ENCODE measurements at places on chromosomes 5 and 9.

DNA sequence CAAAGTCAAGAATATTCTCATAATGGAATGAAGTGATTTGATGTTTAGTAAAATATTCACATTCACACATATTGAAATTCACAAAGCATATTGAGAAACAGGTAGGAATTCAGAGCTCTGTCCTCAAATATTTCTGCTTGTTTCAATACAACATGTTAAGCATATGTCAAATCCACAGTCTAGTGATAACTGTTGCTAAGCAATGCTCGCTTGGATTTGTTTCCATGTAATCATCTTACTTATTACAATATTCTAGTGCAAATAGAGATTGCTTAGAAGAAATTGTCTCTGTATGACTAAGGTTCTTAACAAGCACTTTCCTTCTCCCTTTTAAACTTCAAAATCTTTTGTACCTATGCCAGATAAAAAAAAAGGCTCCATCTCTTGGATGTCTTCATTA lies 995.7 kb downstream of the CDH18 start:
- DNase-seq, result no peak

- DNase-seq, result no peak
Measured at GRCh38 chr9:129465834-129466535, 154.9 kb downstream of the C9orf50 start.

DNA sequence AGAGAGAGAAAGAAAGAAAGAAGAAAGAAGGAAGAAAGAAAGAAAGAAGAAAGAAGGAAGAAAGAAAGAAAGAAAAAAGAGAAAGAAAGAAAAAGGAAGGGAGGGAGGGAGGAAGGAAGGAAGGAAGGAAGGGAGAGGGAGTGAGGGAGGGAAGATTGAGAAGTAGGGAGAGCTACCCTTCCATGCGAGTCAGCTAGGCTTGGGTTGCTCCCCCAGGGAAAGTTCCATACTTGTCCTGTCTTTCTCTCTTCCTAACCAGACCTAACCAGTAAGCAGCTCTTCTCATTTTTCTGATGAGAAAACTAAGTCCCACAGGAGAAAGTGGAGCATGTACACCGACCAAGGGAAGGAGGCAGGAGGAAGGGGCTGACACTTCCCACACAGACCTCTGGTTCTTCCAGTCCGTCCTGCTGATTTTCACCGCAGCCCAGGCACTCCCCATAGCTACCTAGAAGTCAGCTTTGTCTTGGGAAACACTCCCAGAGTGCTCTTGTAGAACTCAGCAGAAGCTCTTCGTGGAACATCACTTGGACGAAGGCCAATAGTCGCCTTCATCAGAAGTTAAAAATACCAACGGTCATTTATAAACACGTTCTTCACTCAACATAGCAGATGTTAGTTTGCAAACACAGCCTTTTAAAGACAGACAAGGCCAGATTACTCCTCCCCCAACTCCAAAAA lies 29.0 kb upstream of the ENTREP1 start:
- DNase-seq, result no peak

- DNase-seq, result no peak
Measured at GRCh38 chr9:76610011-76610352, 151.0 kb downstream of the GCNT1 start.

- DNase-seq, result no peak
Measured at GRCh38 chr5:28703651-28704260, 1665.4 kb upstream of the CDH9 start.

All from pulmonary artery endothelial cell (primary cell).